ENCODE measurements at places on chromosomes 4 and X.

DNA sequence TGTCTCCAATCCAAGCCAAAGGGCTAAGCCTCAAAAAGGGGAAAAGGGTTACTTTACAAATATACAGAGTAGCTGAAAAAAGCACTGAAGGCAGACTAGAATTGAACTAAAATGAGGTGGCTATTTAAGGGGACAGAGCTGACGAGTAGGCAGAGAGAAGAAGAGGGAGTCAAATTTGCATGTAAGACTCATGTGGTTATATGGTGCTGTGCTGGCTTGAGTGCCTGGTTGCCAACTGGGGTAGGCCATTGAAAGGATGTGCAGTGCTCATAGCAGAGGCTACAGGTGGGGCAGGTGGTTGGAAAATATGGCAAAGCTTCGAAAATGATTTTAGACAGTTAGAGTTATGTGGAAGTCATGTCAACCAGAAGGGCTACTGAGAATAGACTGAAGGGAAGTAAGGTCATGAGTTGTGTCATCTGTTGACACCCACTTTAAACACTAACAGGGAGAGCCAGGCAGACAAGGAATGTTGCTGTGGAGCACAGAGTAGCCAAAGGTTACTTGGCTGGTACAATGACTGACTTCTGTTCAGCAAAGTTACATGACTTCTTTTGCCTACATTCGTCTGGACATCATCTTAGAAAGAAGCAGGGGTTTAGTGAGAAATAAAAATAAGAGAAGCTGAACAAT is 1210.4 kb downstream of the ADGRL3 start:
- no peak for DNase-seq

DNA sequence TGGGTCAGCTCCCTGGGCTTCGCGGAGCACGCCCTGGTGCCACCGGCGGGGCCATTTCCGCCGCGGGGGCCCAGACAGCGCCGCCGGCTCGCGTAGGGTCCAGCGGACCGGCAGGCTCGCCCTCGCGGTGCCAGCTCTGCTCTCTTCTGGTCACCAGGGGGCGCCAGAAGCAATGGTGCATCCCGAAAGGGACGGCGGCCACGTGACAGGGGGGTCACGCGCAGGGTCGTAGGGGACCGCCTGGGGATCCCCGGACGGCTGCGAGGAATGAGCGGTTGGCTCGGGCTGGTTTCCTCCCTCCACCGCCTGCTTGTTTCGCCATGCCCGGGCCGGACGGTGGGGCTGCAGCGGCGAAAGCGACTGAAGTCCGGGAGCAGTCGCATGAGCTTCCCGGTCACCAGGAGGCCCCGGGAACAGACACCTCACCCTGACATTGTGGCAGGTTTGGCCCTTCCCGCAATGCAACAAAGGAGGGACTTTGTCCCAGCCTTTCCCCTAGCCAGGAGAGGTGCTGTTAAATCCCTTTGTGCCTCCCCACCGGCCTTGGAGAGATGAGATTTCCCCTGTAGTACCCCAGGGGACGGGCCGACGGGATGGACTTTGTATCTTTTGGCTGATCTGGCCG is 15.8 kb downstream of the ZCCHC12 start:
- peak; percentile 22 for DNase-seq

DNA sequence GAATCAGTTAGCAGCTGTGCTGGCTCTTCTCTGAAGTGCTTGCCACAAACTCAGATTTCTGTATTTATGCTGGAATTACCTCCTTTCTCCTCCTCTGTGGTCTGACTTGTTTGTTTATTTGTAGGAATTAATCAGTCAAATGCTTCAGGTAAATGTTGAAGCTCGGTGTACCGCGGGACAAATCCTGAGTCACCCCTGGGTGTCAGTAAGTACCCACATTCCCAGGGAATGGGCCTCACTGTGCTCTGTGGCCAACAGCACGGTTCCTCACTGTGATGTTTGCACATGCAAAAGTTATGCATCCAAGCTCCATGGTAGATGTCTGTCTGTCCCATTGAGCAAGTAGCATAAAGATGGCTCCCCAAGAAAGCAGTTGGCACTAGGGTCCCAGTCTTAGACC is 169.9 kb downstream of the DCLK2 start:
- DNase-seq = no peak

- DNase-seq = no peak
Observed at GRCh38 chr4:158766434-158767044, 2.3 kb upstream of the FNIP2 start.

DNA sequence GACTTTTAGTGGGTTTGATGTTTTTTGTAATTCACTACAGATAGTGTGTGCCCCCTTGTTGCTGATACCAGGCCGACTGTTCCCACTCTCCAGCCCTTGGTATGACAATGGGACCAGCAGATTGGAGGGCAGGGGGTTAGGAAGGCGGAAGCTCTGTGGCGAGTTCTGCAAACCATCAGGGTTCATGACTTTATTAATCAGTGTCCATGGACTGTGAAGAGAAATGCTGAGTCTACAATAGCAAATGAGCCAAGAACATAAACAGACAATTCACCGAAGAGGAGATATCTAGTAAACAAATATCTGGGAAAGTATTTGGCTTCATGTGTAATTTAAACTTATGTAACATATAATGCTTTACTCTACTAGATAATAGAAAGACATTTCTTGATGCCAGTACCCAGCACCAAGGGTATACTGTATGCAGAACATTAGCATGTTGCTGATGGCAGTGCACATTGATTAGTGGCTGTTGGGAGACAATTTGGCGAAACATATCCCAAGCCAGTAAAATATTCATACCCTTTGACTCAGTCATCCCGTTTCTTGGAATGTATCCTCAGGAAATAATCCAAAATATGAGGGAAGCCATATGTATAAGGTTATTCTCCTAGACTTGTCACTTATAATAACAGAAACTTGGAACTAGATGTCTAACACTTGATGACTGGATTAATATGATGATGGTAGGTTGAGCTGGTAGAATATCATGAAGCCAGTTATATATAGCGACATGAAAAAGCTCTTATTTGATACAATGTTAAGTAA is 169.4 kb downstream of the PTTG2 start:
- DNase-seq = no peak

GRCh38 chrX:40281336-40282005 is 183.7 kb upstream of the BCOR start:
- DNase-seq = no peak

DNA sequence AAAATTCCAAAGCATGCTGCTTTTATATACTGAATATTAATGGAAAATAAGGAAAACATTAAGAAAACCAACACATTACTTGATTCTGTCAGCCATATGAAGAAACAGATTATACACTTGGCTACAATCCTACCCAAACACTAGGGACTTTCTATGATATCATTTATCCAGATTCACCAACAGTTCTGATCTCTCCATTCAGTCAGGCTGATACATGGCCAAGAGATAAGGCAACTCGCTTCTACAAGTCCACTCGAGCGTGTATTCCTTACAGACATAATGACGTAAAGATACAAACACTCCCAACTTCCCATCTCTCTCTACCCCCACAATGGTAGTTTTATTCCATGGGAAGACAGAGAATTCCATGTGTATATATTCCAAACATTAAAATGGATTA is 44.5 kb downstream of the NEK1 start:
- no peak for DNase-seq

DNA sequence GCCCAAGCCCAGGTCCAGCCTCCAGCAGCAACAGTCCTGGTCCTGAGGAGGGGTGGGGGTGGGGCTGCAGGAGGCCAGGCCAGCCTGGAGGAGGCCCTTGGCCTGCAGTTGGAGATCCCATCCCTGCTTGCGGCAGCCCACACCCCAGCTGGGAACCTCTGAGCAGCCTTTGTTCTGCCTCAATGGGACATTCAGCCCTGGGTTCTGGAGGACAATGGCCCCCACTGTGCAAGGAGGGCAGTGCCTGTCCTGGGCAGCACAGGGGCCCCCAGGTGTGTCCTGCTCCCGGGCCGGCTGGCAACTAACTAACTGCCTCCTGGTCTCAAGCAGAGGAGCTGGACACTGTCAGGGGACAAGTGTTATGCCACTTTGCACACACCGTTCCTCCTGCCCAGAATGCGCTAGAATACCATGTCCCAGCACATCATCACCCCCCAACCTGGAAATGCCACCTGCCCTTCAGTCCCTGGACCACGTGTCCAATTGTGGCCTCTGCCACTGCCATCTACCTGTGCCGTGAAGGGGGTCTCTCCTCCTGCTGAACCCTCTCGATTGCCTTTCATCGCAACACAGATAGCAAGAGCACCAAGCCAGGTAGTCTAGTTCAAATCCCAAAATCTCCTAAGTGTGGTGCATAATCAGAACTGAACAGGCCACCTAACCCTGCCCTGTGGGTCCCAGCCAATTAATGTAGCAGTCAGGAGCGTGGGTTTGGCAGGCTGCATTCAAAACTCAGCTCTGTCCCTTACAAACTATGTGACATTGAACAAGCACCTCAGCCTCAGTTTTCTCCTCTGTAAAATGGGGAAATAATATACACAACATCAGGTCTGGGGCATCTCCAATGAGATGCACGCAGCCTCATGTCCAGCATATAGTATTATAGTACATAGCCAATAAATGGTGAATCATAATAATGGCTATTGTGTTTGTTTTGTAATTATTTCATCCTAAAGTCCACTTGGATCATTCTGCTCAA is 8.8 kb downstream of the PPP2R2C start:
- DNase-seq = no peak

DNA sequence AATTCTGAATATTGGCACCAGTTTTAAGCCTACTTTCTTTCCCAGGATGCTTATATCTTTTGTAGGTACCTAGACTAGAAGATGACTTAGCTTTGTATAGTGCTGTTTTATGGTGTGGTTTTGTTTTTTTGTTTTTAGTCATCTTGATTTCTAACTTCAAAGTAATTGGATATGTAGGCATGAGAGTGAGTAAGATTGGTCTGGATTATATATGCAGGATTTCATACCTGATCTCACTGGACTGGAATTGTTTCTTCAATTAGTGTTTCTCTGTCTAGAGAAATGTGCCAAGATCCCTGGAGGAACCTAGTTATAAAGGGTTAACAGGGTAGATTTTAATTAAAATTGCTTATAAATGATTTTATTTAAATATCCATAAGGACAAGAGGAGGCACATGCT is 23.1 kb downstream of the NAP1L5 start:
- no peak for DNase-seq

- DNase-seq = no peak
Observed at GRCh38 chrX:115373308-115373707, 83.8 kb downstream of the LUZP4 start.

DNA sequence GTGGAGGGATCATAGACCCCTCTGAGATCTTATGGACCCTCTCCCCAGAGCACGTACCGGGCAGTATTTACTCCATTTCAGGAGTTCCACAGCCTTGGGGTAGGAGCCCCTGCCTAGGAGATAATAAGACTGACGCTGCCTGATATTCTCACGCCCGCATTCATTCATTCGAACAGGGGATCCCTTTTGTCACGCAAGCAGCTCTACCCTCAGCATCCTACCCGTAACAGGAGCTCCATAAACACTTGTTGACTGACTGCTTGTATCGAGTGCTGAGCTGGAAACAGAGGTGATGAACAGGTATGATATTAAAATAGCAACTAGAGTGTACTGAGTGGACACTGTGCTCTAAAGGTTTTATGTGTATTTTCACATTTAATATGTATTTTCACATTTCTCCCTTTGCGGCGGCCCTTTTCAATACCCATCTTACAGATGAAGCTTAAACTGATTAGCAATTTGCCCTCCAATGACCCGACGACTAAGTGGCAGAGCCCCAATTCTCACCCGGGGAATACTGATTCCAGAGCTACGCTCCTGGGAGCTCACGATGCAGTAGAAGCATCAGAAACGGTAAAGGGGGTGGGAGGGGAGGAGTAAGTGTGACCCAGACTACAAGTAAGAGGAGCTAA is 888 bp downstream of the RAB28 start:
- DNase-seq = no peak

- DNase-seq = no peak
Observed at GRCh38 chr4:94516999-94517398, 65.3 kb downstream of the PDLIM5 start.

DNA sequence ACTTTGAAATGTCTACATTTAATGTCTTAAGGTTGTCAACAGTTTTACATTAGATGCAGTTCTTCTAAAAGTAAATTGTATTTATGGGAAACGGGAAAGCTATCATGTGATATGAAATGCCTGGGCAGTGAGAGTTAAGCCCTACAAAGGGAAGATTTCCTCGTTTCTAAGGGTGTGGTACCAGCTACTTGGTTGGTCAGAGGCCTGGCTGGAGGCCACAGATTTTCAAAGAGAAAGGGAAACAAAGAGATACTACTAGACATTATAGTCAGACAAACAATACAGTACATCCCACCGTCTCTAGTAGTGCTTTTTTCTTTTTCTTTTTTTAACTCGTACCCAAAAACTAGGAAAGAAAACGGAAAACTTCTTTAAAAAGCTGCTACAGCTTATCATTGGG is 467.8 kb downstream of the PCDH7 start:
- no peak for DNase-seq

- no peak for DNase-seq
Observed at GRCh38 chrX:114028907-114029662, 554.8 kb upstream of the HTR2C start.

- no peak for DNase-seq
Observed at GRCh38 chr4:105755375-105755774, 46.8 kb downstream of the GSTCD start.

- DNase-seq = no peak
Observed at GRCh38 chr4:55125087-55125721, at the start of gene KDR. KDR (minus strand) TSS chr4:55125595; CDS start chr4:55125293, 302 bp downstream.

DNA sequence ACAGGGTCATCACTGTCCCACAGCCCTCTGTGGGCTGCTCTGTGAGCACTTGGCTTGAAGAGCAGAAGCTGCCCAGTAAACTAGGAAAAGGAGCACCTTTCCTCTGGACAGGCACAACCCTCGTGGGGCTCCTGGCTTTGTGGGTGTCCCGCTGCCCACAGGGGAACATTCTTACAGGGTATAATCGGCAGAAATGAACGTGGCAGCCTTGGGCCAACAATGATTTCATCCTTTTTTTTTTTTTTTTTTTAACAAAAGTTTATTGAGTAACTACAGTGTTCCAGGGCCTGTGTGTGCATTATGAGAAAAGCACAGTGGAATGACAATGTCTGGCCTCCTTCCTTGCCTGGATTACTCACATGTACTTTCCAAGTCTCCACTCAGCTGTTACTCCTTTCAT is 197.2 kb downstream of the PDGFC start:
- DNase-seq = no peak

DNA sequence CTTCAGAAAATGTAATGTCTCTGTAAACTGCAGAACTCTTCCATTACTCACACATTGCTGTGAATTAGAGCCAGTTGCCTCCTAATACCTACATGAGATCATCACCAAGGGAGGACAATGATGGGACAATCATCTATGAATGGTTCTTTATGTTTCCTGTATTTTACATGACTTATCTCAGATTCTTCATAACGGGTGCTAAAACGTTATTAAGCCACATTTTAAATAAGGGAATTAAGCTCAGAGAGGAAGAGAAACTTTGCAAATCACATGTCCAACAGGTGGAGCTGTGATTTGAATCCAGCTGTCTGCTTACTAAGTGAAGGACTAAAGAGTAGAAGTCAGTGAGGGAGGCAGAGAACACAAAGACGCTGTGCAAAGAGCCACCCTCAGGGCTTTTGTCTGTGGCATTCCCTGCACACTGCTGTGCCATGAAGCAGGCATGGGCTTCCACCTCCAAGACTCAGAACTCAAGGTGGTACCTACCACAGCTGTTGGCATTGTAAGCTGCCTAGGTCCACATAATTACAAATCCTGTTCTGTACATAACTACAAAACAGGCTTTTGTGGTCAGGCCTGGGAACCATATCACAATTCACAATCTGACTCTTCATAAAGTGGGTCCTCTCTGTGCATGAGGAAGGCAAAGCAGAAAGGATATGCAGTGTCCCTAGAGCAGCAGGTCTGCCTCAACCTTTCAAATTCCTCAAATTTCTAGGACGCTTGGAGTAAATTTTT is 12.8 kb downstream of the TBC1D9 start:
- no peak for DNase-seq

- no peak for DNase-seq
Observed at GRCh38 chrX:34656842-34657725, at the start of gene TMEM47. TMEM47 (minus strand) TSS chrX:34657285; CDS start chrX:34657029, 256 bp downstream.

- DNase-seq = no peak
Observed at GRCh38 chrX:54029529-54030143, 14.6 kb downstream of the PHF8 start.
